ENCODE measurements at places on chromosomes 4 and X.
A peak's percentile ranks its signal among the peaks of the same experiment; 100 is the strongest.

DNA sequence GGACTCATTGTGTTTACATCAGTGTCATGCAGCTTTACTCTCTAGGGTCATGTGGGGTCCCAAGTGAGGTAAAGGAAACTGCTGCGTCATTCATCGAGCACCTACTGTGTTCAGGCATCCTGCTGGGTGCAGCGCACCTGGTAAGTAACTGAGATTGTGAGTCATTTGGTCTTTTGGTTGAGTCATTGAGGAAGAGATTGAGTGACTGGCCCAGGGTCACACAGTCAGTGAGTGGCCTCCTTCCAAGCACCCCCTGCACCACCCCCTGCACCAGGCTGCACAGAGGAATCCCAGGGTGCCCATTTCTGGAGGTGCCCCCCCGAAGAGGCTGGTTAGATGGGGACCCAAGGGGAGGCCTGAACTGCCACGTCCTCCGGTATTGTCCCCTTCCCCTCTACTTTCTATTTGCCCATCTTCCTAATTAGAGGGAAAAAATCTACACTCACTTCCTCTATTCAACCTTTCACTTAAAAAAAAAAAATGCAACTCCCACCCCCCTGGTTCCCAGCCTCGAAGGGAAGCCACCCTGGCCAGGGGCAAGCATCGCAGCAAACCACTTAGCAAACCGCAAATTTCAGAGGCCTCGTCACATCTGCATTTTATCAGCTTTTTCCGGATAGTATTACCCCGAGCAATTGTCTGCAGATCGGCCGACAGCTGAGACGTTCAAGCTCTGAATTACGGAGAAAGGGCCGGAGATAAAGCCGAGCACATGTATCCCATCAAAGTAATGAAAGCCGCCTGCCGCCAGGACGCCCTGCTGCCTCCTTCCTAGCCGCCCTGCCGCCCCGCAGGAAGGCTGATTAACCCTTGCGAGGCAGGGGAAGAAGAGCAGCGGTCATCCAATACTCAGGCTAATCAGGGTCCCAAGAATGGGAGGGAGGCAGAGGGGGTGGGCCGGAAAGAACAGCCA, 96.3 kb upstream of the MSX1 start:
- DNase-seq, result no peak

DNA sequence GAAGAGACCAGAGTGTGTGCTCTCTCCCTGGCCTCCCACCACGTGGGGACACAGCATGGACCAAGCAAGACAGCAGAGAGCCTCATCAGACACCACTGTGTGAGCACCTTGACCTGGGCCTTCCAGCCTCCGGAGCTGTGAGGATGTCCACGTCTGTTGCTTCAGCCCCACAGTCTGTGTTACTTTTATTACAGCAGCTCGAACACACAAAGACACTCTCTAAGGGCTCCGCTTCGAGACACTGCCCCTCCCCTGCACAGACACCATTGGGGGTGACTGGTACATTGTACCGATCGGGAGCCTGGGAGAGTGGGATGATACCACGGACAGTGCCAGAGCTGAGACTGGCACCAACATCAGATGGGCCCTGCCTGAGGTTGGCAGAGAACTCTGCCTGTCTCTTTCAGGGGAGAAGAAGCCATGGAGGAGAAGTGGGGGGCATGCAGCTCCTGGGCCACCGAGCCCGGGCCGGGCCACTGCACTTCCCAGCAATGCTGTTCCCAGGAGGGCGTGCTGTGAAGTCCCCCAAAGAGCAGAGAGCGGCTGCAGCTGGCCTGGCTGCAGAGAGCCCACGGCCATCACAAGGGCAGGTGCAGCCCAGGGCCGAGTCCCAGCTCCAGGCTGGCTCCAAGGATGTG, 48.1 kb upstream of the HMX1 start:
- no peak for DNase-seq

- DNase-seq, result no peak
Measured at GRCh38 chr4:14615671-14616070, 386.6 kb upstream of the CPEB2 start.

- DNase-seq, result no peak
Measured at GRCh38 chrX:153794897-153795816, 689 bp downstream of the SSR4 start.

- no peak for DNase-seq
Measured at GRCh38 chr4:2438822-2439718, 20.3 kb downstream of the CFAP99 start.

DNA sequence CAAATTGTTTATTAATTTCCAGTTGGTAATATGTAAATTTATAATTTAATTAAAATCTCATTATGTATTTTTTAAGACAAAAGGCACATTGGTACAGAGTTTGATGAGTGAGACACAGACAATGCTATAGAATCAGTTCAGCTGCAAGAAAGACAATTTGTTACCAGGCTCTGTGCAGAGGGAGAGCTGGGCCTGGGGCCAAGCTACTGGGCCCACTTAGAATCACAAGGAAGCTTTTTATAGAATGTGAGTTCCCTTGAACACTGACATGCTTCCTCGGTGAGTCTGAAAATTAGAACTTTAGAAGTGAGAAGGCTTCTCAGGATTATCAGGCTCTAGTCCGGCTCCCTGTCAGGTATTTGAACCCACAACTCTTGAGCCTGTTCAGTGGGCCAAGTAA, 129.0 kb downstream of the AFF2 start:
- no peak for DNase-seq

GRCh38 chr4:74682567-74683359, 111.6 kb downstream of the BTC start:
- peak; percentile 63 for DNase-seq

GRCh38 chr4:26355392-26356052, 34.7 kb downstream of the RBPJ start:
- no peak for DNase-seq

DNA sequence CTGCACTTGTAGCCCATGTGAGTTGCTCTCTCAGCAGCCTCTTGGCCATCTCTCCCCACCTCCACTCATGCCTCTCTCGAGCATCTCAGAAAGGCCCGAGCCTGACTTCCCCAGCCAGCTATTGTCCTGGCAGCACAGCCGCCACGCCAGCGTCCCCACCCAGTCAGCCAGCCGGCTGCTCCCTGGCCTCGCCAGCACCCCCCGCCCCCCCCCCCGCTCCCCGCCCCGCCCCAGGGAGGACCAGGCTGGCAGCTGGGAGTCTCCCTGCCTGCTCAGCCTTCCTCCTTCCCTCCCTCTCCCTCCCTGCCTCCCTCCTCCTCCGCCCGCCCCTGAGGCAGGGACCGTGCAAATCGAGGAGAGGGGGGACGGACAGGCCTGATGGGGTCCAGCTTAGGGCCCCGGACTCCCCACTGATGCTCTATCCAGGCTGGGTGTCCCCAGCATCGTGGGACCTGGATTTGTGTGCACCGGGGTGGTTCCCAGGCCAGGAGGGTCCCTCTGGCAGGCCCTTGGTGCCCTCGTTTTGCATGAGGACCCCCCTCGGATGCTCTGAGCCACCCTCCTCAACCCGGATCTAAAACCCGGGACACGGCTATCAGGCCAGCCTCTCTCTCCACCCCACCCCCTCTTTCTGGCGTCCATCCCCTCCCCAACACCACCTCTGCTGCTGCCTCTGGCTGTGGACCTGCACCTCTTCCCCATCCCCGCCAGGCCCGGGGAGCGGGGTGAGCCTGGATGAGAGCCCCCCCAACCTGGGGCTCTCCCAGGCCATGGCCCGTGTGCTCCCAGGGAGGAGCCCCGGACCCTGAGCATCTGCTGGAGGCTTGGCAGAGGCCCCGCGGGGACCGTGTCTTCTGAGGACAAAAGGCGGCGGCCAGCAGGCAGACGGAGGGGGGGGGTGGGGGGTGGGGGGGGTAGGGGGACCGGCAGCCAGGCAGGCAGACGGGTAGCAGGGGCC, at the start of gene GPR173:
Gene GPR173, plus strand, starts transcription at position 621 of the 958 bp plus-strand sequence. CDS start 27,833 bp downstream, outside the sequence.
- DNase-seq, result no peak

DNA sequence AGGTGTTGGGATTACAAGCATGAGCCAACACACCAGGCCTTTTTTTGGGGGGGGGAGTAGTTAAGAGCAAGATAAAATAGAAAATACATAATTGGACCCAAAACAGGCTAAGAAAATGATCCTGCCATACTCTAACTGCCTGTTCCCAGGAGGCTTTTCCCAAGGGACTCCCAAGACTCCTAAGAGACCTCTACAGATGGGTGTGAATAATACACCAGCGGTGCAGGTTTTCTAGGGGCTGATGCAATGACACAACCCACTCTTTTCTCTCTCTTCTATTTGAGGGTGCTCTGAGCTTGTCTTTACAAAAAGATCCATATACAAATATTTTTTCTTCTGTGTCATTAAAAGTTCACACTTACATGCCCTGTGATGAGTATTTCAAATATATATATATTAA, 116.9 kb downstream of the RASL11B start:
- DNase-seq, result no peak

GRCh38 chrX:14528629-14529289, 577 bp upstream of the GLRA2 start:
- peak; percentile 5 for DNase-seq

GRCh38 chr4:169133932-169134331, 123.9 kb upstream of the CBR4 start:
- no peak for DNase-seq
